Stimulated activated CD4-positive, alpha-beta T cell treated with anti-CD3 and anti-CD28 coated beads, Interleukin-2, amount 100 ng/mL, for 48 hours (primary cell): ENCODE measurements at places on chromosomes 5 and 9.

DNA sequence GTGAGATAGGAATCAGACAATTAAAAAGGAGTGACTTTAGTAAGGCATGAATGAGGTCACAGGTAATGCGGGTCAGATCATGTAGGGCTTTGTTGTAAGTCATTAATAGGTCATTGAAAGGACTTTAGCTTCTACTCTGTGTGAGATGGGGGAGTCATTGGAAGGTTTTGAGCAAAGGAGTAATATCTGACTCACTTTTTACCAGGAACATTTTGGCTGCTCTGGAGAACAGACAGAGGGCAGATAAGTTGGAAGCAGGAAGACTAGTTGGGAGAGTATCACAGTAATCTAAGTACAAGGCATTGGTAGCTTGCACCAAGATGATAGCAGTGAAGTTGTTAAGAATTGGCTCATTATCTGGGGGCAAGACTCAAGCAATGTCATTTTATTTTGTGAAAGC, 37.4 kb downstream of the KIF2A start:
- DNase-seq = no peak

GRCh38 chr9:135907006-135907430, 328 bp downstream of the CAMSAP1 start:
- DNase-seq = no peak

DNA sequence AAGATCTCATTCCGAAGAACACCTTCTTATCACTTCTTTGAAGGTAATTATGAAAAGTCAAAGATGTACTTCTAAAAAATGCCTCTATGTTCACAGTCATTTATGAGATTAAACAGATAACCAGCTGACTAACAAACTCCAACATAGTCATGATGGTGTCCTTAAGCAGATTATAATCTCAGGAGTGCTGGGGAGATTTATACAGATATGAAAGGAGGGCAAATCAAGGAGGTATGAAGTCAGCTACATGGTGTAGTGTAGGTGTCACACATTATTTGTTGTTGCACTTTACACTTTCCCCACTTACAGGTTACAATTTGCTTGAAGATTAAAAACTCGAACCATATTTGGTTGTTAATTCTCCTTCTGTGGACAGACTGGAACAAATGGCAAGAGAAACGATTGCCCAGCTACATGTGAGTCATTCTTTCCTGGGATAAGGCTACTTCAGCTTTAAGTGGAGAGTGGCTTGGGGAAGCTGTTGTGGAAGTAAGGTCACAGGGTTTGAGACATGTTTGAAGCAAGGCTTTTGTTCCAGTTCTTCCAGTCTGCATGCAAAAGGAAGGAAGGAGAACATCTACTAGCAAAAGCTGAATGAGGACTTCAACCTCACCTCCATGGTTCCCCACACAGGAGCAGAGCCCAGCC, 320.1 kb downstream of the ADGRV1 start:
- no peak for DNase-seq

GRCh38 chr5:74272831-74273451, 367.6 kb downstream of the ENC1 start:
- DNase-seq = no peak

DNA sequence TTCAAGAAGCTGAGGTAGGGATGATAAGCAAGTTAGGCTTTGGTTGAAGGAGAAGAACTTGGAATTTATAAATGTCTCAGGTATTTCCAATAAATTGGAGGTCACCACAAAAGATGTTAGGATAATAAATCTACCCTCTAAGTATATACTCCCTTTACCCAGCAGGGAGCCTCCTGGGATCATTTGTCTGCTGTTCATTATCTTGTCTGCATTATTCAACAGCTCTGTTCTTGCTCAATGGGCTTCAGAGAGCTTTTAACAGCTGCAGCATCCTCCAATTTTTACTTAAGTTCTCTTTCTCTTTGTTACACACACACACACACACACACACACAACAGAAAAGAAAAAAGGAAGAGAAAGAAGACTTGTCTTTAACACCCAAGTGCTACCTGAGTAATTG, 51.7 kb upstream of the VPS13A start:
- DNase-seq = no peak
